ENCODE measurements at places on chromosomes 5 and 9. TPM values are rescaled to one million over a fixed set of nuclear protein-coding genes. Genes with fewer than 3 reads are reported as not detected.

DNA sequence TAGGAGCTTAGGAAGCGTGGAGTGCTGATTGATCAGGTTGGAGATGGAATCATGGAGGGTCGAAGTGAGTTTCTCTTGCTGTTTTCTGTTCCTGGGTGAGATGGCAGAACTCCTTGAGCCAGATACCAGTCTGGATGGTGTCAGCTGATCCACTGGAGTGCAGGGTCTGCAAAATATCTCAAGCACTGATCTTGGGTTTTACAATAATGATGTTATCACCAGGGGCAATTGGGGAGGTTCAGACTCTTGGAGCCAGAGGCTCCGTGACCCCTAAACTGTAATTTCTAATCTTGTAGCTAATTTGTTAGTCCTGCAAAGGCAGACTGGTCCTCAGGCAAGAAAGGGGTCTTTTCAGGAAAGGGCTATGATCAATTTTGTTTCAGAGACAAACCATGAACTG lies 80.0 kb upstream of the NIPAL4 start:
- no peaks in the 10 kb centered on the region for H3K36me3 ChIP-seq
- H3K4me3 ChIP-seq, result no peak overlapping the region
- H3K27ac ChIP-seq, result no peak overlapping the region
- H3K4me1 ChIP-seq, result peaks cover 24% of the 10 kb centered on the region

DNA sequence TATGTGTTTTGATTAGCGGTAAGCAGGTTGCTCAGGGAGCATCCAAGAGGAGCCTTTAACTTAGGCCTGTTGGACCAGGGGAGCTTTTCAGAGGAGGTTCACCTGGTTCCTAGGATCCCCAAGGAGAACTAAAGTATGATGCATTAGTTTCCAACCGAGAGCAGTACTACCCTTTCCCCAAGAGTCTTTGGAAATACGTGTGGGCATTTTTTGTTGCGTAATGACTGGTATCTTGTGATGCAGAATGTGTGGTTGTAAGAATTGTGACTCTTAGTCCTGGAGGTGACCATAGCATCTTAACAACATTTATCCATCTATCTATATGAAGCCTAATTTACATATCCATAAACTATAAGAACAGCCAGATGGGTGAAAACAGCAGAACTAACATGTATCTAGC lies 11.0 kb downstream of the CFAP95 start:
- H3K36me3 ChIP-seq, result no peaks in the 10 kb centered on the region
- no peak for DNase-seq
- no peak overlapping the region for H3K27ac ChIP-seq
- H3K4me1 ChIP-seq, result no peaks in the 10 kb centered on the region
- no peaks in the 10 kb centered on the region for H3K27me3 ChIP-seq

DNA sequence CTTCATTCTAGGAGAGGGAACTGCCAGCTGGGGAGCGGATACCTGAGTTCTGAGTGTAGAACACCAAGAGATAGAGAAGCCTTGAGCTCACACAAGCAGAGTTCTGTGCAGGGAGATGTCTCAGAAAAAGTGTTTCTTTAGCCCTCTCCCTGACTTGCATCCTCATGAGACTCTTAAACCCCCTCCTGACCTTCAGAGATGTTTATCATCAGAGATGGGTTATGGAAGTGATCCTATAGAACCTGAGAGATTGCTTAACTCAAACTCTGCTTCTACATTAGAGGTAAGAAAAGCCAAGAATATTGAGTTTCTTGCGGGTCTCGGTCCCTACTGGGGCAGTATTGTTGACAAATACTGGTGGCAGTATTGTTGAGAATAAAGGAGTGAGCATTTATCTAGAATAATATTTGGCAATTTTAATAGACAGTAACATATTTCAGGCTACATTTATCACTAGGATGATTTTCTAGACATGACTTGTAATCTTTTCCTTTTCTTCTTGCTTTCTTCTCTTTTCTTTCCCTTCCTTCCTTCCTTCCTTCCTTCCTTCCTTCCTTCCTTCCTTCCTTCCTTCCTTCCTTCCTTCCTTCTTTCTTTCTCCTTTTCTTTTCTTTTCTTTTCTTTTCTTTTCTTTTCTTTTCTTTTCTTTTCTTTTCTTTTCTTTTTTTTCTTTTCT lies at the start of gene IZUMO3:
IZUMO3 (minus strand) TSS at position 51 of the 676 bp plus-strand sequence. CDS start 248 bp downstream, outside the sequence.
- no peak within 1 kb of the TSS for H3K27ac ChIP-seq
- no peak for DNase-seq
- H3K36me3 ChIP-seq, result no peaks in the 10 kb centered on the region
- H3K4me3 ChIP-seq, result no peak within 1 kb of the TSS
- no peaks in the 10 kb centered on the region for H3K27me3 ChIP-seq

- H3K36me3 ChIP-seq, result no peaks in the 10 kb centered on the region
- H3K27me3 ChIP-seq, result no peaks in the 10 kb centered on the region
- DNase-seq, result no peak
These were observed 44.2 kb upstream of the STARD4 start for GRCh38 chr5:111556501-111556900.

- no peak overlapping the region for H3K4me3 ChIP-seq
- H3K27ac ChIP-seq, result no peak overlapping the region
- H3K4me1 ChIP-seq, result peaks cover 12% of the 10 kb centered on the region
- DNase-seq, result no peak
- H3K36me3 ChIP-seq, result peaks cover under 1% of the 10 kb centered on the region
- H3K27me3 ChIP-seq, result no peaks in the 10 kb centered on the region
These were observed 84.3 kb upstream of the DHFR start for GRCh38 chr5:80739057-80739456.

Gene AGTPBP1
- 6.0 TPM for total RNA-seq

Gene LRRC19
- total RNA-seq, result not detected

Gene ANKRD18B
- total RNA-seq, result 5.4 TPM

Gene SMIM27
- 0.98 TPM for total RNA-seq

Measured in PC-3 (cell line).